ENCODE measurements at places on chromosomes 2 and 18.

- no peak for DNase-seq
Measured at GRCh38 chr2:79275197-79275596, 115.6 kb upstream of the REG3A start.

DNA sequence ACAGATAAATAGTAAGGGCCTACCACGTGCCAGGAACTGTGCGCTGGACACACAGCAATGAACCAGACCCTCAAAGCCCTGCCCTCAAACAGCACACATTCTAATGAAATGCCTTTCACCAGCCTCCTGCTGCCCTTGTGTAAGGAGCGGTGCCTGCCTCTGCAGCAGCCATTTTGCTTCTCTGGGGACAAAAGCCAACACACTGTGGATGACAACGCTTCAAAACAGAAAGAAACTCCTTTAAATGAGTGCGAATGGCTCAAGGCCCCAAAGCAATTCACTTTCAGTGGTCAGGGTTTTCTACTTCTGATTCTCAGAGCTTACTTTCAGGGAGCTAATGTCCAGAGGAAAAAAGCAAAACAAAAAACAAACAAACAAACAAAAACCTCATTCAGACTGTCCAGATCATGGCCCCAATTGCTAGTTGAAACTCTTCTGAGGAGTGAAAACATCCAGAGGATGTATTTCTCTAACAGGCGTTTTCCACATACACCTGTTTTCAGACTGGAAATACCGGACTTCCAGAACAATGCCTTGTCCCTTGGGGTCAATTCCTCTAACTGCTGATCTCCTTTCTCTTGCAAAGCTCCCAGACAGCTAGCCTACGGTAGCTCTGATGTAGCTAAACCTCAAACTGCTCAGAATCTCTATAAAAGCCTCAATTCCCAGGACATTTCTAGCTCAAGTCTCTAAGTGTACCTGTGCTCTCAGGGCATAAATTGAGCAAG, 323.3 kb upstream of the ZNF521 start:
- no peak for DNase-seq

GRCh38 chr2:64114063-64114911, 29.9 kb downstream of the PELI1 start:
- DNase-seq, result no peak

- no peak for DNase-seq
Measured at GRCh38 chr18:60506682-60507081, 134.1 kb upstream of the MC4R start.

DNA sequence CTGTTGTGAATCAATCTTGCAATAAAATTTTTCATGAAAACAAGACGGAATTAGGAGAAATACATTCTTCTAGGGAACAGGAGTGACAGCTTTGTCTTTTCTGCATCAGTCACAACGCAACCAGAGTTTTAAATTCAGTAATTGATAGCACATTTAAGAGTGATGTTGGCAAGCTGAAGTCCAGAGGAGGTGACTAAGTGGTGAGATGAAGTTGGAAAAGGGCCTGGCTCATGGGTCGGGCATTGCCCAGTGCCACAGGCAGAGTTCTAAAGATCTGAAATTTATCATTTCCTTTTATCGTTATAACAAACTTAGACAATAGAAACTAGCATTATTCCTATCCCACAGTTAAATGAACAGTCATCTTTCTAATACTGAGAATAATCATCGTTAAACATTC, 764.6 kb upstream of the ZEB2 start:
- DNase-seq, result no peak

- no peak for DNase-seq
Measured at GRCh38 chr2:43319541-43319940, 93.1 kb upstream of the ZFP36L2 start.

DNA sequence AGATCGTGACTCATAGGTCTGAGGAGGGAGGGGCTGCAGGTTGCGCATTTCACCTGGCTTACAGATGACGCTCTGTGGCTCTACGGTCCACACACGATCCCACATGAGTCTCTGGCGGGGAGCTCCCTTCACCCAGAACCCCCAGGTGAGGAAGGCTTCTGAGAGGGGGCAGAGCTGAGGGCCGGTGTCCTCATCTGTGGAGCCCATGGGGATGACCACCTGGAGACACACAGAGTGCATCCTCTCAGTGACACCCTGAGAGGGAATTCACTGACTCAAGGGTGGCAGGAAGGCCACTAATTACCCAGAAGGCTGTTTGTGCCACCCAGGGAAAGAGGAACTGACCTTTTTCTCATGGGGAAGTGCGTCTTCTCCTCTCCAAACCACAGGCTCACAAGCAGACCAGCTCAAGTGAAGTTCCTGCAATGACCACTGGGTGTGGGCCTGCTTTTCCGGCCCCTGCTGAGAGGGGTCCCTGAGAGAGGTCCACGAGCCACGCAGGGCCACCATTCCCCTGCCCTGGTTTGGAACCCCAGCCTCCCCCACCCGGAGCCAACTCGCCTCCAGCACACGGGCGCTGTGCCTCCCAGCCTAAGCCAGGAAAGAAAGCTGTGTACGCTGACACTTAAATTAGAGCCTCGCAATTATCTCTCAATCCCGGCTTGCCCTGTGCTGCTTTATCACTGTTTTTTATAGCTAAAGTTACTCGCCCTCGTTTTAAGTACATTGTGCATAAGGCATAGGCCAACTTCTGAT, 114.1 kb downstream of the BCL11A start:
- peak; percentile 39 for DNase-seq

GRCh38 chr2:76280686-76281085, 570.0 kb upstream of the GCFC2 start:
- DNase-seq, result no peak

GRCh38 chr2:221997100-221997499, 301.7 kb downstream of the PAX3 start:
- no peak for DNase-seq

DNA sequence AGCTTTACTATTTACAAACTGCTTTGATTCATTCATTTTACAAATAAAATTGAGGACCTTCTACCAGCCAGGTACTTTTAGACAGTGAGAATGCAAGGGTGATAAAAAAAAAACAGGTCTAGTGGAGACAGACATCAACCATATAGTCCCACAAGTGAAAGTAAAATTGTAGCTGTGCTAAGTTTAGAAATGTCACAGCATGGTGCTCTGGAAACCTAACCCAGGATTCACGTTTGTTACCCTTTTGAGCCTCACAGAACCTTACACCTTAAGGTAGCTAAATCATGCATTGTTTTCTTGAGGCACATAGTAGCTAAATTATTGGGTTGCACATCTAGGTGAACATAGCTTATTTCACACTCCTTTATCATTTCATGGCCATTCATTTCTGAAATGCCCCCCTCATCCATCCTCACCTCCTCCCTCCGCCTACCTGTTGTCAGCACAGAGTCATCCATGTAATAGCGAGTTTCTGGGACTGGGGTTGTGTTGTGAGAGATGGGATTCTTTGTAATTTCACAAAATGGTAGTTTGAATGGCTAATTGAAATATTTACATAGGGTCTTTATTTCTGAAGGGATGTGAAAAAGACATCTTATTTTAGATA, 7.1 kb downstream of the MTA3 start:
- no peak for DNase-seq

DNA sequence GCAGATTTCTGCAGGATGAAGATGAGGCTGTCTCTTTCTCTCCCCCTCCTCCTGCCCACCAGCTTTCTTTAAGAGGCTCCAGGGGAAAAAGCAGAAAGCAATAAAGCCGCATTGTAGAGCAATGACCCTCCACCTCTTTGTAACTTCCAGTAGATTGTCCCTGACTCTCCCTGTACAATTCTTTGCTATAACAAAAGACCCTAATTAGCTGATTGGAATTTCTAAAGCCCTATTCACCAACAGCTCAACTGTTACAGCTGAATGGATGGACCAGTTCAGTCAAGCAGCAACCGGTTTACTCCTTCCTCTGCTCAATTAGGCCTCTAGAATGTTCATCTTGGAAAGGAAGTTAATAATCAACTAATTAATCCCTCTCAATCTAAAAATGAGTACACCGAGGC, 301.0 kb downstream of the STK39 start:
- no peak for DNase-seq

- DNase-seq, result no peak
Measured at GRCh38 chr18:55839343-55839742, 251.4 kb upstream of the TCF4 start.

- no peak for DNase-seq
Measured at GRCh38 chr2:234980451-234981187, 28.8 kb downstream of the SH3BP4 start.

DNA sequence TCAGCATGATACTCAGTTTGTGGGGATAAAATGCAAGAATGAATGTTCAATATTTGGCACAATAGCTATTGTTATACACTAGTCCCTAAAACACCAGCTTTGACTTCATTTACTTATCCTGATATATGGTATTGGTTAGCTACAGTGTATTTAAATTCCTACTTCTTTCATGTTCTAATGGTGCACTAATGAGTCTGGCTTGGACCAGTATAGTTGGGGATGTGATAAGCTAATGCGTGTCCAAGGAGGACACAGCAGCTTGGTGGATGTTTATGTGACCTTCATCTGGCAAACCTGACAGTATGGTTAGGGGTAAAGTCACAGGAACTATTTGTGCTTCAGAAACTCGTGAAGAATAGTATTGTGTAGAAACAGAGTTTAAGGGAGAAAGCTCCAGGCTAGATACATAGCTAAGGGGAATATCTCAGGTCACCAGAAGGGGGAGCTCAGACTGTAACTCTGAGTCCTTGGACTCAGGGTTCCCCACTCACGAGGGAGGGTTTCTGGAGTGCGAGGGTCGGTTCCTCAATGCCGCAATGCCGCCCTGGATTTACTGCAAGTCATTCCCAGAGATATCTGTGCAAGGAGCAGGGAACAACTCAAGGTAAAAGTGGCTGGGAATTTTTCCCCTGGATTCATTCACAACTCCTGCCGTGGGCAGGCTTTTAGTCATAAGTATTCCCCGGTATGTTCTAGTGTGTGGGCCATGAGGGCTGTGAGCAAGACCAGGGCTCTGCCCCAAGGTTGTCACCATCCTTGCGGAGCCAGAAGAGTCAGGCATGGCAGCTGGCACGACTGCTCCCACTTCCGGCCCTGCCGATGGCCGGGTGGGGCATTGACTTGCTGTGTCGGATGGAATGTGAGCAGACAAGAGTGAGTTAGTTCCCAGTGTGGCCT, 14.5 kb downstream of the IL1R2 start:
- DNase-seq, result no peak

DNA sequence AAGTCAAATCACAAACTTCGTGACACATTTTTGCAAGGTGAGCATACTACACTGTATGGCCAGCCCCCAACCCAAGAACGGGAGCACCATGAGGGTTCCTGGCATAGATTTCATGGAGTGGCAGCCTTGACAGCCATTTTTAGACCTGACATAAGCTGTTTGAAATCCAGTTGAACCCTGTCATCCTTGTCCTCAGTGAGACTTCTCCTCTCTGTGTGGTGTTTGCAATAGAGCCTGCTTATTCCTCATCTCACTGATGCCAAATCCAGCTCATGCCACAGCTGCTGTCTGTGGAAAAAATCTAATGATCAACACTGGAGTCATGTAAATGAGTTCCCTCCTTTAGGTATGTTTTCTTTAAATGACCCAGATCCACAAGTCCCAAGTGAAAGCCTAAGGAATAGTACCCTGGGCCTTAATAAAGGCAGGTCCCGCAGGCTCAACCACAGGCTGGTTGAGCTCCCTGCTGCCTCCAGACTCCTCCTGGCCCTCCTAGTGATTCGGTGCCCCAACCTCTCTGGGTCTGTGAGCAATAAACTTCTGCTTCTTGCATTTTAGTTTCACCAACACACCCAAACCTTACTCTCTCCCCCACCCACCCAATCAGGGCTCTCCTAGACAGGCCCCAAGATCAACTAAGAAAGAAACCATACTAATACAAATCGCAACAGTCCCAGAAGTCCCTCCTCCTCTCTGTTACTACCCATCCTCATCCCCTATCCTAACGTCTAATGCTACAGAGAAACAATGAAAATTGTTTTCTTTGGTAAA, 8.4 kb upstream of the CREG2 start:
- DNase-seq, result no peak

DNA sequence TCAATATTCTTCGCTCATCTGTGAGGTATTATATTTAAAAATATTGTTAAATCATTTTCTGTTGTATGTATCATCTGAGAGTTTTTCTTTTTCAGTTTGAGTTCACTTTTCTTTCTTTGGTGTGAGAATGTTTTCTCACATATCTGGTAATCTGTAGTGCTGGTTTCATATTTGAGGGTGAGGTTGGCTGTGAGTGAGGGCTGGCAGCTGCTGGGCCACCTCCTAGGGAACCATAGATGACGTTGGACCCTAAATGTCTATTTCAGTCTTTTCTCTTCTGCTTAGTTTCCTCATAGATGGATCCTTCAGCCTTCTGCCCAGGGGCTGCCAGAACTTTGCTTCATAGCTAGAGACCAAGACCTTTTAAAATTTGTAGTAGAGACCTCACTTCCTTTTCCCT, 33.5 kb downstream of the MGAT5 start:
- no peak for DNase-seq

- DNase-seq, result no peak
Measured at GRCh38 chr2:33620-34019, 12.7 kb downstream of the FAM110C start.

GRCh38 chr18:306608-307255, 38.9 kb upstream of the THOC1 start:
- no peak for DNase-seq

DNA sequence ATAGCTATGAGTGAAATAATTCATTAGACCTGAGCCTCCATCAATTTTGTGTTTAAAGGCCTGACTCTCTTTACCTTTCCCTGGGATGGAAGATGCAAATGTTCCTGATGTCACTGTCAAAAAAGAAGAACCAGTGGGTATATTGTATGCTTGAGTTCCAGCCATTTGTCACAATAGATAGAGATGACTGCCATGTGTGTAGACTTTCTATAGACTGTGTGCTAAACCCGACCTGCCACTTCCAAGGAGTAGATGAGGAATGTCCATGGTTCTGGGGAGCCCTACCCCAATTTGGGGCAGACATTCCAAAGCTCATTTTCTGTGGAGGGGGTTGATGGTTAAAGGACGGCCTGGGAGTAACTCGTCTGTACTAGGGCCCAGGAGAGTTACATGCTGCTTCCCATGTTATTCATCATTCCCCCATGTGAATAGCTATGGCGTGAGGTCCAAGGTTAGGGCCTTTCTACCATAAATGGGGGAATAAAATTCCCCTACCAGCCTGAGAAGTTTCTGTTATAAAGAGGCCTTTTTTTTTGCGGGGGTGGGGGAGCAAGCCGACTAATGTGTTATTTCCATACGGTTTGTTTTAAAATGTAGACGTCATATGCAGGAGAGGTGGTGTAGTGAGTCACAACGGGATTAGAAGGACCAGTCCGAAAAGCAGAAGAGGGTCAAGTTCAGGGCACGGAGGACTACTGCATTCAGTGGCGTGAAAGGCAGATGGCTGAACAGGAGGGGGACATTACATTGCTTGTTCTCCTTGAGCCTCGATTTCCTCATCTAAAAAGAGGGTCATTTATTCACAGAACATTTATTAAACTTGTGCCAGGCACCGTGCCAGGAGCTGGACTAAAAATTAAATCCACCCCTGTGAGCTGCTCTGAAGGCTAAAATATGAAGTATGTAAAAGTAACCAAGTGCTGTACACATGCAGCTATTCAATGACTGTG, 24.0 kb downstream of the IL1B start:
- no peak for DNase-seq

GRCh38 chr2:157414050-157414449, 29.8 kb downstream of the CYTIP start:
- no peak for DNase-seq
